Glomerular endothelial cell (primary cell): ENCODE measurements at places on chromosomes 16 and 17.

GRCh38 chr17:16962804-16963203 is 9.1 kb downstream of the TNFRSF13B start:
- no peak for DNase-seq

DNA sequence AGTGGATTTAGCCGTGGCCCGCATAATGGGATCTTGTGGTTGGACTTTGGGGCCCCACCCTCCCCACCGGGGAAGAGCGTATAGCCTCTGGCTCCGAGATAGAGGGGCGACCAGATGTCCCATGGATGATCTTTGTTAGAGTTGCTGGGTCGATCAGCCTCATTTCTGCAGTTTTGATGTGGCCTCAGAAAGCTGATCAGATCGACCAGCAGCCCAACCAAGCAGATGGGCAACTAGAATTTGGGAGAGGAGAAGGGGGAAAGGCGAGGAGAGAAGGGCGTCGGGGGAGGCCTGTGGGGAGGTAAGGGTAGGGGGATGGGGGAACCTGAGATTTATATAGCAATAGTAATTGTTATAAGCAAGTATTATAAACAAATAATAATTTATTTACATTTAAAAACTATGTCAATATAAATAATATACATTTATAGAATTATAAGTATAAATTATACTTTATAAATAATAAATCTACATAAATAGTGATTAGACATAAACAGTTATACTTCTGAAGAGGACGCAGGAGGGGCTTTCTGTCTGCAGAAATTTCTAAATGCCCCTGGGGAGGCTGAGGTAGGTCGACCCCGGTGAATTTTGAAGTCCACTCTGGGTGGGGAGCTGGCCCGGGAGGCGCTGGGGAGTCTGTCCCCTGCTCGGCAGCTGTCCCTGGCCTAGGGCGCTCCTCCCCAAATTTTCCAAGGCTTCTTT is 136.3 kb downstream of the KCNJ12 start:
- no peak for DNase-seq

- no peak for DNase-seq
Measured at GRCh38 chr16:85425074-85425662, 188.0 kb upstream of the GSE1 start.

GRCh38 chr17:3796110-3796821 is 4.7 kb downstream of the ITGAE start:
- no peak for DNase-seq

- no peak for DNase-seq
Measured at GRCh38 chr17:4944554-4945175, 3.7 kb downstream of the PFN1 start.

GRCh38 chr17:77160875-77161530 is 20.2 kb downstream of the SEC14L1 start:
- no peak for DNase-seq

DNA sequence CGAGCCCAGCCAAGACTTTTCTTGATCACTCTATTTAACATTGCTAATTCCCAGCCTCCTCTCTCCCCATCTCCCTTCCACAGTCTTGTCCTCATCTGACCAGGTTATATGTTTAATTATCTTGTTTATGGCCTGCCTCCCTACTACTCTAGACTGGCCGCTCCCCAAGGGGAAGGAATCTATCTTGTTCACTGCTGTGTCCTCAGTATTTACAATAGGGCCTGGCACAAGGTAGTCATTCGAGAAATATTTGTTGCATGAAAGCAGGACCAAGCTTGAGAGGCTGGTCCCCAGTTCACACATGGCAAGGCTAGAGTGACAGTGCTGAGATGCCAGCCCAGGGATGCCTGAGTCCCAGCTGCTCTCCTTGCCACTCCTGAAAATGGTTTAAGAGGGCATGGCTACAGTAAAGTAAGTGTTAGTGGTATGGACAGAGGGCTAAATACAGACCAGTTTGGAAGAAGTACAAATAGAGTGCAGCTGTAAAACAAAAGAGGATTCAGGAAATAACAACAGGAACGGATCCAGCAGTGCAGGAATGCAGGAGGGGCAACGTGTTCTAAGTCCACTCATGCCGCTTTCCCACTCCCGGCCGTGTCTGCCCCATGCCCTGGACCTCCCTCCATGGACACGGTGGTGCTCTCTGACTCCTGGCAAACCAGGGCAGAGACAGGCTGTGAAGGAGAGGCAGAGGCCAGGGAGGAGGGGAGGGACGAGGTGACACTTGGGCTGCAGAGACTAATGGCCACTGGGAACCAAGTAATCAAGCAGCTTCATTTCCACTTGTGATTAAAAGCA is 65.6 kb downstream of the TOM1L2 start:
- DNase-seq: no peak
